ENCODE measurements at places on chromosomes 4 and X.

DNA sequence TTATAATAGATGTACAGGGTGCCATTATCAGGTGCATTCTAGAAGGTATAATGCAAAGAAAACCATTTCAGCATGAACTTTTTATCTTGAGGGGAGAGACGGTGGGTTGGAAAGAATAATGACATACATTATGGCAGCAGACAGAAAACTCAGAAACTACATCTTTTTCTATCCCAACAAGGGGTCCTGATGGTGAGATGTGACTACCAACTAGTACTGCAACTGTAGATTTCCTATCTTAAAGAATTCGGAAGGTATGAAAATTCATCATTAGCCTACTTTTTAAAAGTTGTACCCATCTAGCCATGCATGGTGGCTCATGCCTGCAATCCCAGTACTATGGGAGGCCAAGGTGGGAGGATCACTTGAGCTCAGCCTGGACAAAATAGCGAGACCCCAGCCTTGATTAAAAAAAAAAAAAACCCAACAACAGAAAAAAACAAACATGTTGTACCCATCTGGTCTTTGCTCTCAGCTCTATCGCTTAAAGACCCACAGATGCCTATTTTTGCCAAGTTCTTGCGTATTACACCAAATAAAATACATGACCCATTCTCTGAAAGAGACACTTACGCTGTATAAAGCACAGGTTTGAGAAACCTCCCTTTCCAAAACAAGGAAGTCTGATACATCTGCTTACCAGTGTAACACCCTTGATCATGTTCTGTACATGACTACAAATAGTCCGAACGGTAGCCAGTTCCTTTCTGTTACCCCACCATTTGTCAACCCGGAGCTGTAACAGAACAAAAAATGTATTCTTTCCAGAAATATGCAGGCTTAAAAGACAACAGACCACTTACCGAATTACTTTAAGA, 1.6 kb downstream of the RPL9 start:
- no peak for DNase-seq

DNA sequence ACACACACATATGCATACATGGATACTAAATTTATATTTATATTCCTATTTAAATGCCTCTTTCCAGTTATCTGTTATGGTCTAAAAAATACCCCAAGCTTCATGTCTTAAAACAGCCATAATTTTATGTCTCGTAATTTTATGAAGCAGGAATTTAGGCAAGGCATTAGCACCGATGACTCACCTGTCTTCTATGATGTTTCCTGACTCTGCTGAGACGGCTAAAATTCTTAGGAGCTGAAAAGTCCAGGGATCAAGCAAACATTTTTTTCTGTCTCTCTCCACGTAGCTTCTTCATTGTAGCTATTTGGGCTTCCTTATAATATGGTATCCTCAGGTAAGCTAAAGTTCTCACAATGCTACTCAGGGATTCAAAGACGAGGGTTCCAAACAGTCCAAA, 930.3 kb downstream of the STIM2 start:
- DNase-seq, result peak; percentile 39

DNA sequence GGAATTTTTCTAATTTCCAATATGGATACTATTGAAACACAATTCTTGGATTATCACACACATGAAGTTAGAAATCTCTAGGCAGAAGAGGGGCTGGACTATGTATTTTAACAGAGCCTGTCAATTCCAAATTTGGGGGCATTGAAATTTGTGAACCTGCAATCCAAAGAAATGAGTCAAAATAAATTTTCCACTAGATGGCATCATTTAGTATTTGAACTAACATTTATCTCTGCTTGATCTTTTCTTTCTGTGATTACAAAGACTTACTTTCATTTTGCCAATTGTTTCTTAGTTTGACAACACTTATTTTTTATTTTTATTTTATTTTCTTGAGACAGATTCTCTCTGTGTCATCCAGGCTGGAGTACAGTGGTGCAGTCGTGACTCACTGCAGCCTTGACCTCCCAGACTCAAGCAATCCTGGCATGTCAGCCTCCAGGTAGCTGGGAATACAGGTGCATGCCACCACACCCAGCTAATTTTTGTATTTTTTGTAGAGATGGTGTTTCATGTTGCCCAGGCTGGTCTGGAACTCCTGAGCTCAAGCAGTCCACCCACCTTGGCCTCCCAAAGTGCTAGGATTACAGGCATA, 2.7 kb upstream of the PYURF start:
- peak; percentile 22 for DNase-seq

- no peak for DNase-seq
Observed at GRCh38 chr4:80540349-80540748, 204.8 kb downstream of the CFAP299 start.

DNA sequence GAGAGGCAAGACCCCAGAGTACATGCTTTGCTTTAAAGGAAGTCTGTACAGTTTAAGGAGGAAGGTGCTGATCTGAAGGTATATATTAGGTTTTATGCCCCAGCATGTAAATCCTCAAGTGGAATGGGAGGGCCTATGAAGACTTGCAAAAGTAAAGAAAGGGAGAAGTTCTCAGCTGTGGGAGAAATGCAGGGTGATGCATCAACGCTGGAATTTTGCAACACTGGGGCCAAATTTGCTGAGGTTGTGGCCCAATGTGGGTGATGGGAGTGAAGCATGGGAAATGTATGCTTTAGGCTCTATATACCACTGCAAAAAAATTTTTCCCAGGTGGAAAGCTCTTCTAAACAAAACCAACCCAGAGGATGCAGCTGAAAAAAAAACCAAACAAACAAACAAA, 33.8 kb upstream of the GPR174 start:
- no peak for DNase-seq

DNA sequence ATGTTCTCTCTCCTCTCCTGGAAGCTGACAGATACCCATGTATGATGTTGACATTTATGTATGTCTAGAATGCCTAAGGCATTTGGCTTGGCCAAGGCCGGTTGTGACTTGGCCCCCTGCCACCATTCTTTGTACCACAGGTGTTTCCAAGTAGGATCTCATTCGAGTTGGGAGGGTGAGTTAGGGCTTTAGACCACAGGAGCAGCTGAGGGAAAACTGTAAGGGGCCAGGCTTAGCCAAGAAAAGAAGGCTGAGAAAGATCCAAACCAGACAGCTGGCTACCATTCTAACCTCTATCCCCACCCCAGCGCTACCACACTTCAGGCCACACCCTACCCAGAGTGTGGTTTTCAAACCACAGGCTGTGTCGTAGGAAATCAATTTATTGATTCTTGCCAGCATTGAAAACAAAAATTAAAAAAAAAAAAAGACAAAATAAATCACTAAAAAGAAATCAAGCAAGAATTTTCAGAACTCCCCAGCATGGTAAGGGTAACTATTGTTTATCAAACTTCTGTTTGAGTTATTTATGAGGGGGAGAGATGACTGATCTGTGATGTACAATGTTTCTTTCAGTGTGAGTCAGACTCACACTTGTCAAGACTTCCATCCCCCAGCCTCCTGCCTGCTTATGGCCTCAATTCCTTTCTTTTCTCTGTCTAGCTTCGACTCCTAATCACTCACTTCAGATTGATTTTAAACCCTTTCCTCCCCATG, 9.9 kb downstream of the TMSB4X start:
- DNase-seq, result no peak

DNA sequence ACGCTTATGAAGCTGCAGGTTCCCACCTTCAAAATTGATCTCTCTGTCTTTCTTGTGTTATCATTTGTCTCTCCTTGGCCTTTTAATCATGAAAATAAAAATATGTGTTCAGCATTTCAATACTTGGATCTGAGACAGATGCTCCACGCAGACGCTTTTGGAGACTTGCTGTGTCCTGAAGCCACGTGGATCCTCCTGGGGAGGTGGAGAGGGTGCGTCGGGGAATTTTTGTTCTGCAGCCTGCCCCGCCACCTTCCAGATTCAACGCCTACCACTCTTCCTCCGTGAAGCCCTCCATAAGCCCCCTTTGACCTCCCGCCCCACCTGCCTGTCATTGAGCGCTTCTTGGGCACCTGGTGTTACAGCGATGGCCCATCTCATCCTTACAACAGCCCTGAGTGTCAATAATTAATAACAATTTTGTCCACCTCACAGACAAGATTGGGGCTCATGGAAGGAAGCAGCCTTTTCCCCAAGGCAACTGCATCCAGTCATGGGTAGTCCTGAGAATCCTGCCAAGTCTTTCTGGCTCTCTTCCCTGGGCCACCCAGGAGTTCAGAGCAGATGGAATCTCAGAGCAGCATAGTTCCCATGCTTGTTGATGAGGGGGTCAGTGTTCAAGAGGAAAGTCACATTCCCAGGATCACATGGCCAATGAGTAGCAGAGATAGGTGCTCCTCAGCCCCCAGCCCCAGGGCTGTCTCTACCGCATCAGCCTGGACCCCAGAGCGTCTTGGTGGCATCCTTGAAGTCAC, 172.6 kb upstream of the PSAPL1 start:
- DNase-seq, result peak; percentile 20

- DNase-seq, result peak; percentile 1
Observed at GRCh38 chr4:175891851-175892250, 79.8 kb upstream of the GPM6A start.

DNA sequence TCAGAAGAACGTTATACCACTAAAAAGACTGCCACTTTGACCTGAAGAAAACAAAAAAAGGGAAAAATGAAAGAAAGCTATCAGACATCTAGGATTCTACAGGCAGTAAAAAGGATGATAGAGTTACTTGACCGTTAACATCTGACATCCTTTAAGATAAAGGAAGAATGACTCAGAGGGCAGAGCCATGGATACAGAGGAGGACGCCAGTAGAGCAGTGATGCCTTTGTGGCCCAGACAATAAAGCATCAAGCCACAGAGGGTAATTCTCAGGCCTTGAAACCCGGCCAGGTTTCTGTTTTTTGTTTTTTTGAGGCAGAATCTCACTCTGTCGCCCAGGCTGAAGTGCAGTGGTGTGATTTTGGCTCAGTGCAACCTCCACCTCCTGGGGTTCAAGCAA, 9.5 kb upstream of the BEX1 start:
- peak; percentile 23 for DNase-seq

DNA sequence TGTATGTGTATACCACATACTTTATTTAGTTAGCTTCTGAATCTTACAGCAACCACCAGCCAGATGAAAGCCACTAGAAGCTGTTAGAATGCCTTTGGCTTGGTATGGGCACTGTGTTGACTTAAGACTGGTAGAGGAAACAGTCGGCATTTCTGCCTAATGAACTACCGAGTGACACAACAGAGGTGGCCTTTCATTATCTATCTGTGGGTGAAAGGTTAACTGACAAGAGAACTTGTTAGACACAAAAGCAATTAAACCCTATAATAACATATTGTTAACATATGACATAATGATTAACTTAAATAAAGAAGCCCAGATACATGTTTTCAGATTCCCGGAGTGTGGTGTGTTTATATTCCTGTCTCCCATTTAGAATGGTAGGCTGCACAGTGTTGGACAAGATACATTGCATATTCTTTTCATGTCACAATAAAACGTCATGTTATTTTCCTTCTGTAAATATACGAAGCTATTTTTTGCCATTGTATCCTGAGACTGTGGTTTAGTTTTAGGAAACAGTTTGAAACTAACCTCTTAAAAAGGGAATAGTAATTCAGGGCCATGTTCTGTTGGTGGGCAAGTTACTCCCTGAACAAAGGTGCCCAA, 181.5 kb downstream of the SLIT2 start:
- DNase-seq, result no peak

GRCh38 chr4:186137196-186137794, 32.8 kb downstream of the FAM149A start:
- no peak for DNase-seq

GRCh38 chrX:138925330-138925729, 213.8 kb upstream of the FGF13 start:
- DNase-seq, result peak; percentile 23

GRCh38 chr4:9987749-9988362, 33.4 kb downstream of the SLC2A9 start:
- no peak for DNase-seq

DNA sequence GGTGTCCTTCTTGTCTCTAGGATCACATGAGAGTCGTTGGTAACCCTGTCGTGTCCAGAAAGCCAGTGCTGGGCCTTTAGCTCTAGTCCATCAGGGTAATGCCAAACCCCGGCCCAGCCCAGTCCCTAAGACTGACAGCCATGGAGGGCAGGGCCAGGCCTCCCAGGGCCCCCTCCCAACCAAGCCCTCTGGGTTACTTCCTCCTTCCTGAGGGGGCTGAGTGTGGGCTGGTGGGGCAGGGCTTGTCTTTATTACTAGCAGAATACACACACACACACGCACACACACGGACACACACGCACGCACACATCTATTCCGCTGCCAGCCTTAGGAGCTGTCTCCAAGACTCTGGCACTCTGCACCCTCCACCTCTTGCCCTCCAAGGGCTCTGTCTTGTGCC, 35.6 kb upstream of the CDKN2AIP start:
- DNase-seq, result no peak
